SHP77 treated with DMSO at 0.1 percent for 48 hours (cell line): ENCODE measurements at places on chromosomes 7 and 10.

DNA sequence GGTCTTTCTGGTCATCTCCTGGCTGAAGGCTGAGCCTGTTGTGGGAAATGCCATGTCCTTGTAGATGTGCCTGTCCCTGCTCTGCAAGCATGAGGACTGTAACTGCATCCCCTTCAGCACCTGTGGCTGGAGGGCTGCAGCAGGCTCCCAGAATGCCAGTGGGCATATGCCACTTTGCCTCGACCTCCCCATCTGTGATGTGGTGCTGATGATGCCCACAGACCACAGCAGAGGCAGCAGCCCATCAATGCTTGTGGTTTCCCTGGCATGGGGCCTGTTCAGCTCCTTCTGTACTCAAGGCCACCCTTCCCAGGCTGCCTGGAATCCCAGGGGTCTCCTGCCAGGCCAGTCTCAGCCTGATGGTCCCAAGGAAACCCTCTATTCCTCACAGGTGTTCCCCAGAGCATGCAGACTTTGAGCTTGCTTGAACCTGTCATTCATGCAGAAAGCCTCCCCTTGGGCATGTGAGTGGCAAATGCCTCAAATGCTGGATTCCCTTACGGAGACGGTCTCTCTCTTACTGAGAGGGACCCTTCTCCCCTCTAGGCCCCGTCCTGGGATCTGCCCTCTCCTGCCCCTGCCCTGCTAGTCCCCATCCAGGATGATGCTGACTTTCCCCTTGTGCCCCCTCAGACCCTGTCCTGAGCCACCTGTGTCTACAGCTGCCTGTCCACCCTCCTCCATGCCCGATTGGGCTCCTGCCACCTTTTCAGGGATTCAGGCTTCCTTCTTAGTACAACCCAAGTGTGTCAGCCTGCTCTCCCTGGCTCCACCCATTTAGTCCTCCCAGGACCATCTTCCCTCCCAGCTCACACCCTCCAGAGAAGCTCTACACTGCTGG, 50.9 kb upstream of the ANTXRL start:
- DNase-seq = no peak

DNA sequence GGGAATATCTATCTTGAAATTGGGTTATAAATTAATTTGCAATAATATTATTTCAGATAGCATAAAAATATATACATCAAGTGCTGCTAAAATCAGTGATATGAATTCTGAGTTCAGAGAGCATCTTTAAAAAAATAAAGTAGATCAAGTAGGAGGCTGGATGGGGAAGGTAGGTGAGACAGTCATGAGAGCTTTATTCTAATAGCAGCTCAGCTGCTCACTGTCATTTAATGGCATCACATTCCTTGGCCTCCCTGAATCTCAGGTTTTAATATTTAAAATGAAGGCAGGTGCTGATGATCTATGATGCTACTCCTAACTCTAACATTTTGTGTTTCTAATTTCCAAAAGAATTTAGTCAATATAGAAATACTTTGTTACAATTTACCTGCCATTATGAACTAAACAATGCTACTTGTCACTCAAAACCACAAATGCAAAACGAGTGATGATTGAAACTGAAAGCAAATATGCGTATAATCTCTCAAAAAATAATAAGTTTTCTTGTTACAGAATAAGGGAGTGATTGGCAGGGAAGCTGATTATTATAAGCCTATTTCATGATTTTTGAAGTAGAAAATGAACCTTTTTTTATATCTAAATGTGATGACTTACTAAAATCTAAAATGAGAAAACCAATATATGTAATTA, 147.6 kb upstream of the CSTF2T start:
- DNase-seq = no peak

- DNase-seq = no peak
These were observed 93.3 kb downstream of the CHST15 start for GRCh38 chr10:123999956-124000615.

- DNase-seq = peak; percentile 80
These were observed 9.8 kb downstream of the CREB3L2 start for GRCh38 chr7:137992104-137992549.

- no peak for DNase-seq
These were observed 375.8 kb upstream of the PODXL start for GRCh38 chr7:131932271-131932670.

DNA sequence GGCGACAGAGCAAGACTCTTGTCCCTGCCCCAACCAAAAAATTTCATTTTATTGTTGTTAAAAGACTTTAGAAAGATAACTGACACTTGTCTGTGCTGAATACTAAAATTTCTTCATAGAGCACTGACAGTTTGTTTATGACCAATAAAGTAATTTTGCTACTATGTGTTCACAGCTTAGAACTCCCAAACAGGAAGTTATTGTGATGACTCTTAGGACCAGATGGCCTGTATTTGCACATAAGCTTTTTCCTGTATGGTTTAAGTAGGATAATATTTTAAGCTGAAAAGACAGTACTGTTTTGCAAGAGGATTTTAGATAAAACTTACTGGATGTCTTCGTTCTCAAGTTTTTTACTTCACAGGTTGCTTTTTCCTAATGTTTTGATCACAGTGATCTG, 80.7 kb downstream of the MMRN2 start:
- DNase-seq = no peak

GRCh38 chr10:93542358-93542791, 24.1 kb upstream of the FFAR4 start:
- peak; percentile 48 for DNase-seq

DNA sequence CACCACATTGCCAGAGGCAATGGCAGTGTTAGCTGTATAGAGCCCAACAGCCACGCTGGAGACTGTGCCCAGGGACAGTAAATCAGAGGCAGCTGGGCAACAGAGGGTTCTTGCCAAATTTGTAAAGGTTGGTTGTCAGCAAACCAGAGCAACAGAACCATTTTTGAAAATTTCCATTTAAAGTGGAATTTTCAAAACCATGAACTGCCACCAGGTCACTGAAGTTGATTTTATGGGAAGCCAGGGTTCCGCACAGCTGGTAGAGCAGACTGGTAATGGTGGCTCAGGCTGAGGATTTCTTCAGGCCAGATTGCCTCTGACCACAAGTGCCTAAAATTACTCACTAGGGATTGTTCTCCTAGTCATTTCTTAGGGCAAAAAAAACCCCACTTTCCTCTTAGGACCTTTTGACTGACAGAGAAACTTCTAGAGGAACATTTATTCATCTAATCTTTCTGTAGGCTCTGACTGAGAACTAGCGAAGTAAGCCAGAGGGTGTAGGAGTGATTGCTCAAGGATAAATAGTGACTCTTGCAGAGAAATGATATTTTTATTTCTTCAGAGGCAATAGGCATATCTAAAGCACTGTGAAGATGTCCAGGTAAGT, 342.4 kb downstream of the BBS9 start:
- no peak for DNase-seq

GRCh38 chr10:114767101-114767985, 54.2 kb upstream of the FHIP2A start:
- DNase-seq = no peak

- no peak for DNase-seq
These were observed 84.0 kb downstream of the CYTH3 start for GRCh38 chr7:6188389-6188788.

DNA sequence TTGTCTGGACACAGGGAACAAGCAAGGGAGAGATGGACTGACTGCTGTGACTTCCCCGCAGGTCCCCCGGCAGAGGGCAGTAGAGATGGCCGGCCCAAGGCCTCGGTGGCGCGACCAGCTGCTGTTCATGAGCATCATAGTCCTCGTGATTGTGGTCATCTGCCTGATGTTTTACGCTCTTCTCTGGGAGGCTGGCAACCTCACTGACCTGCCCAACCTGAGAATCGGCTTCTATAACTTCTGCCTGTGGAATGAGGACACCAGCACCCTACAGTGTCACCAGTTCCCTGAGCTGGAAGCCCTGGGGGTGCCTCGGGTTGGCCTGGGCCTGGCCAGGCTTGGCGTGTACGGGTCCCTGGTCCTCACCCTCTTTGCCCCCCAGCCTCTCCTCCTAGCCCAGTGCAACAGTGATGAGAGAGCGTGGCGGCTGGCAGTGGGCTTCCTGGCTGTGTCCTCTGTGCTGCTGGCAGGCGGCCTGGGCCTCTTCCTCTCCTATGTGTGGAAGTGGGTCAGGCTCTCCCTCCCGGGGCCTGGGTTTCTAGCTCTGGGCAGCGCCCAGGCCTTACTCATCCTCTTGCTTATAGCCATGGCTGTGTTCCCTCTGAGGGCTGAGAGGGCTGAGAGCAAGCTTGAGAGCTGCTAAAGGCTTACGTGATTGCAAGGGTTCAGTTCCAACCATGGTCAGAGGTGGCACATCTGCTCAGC, 6.0 kb downstream of the CYREN start:
- no peak for DNase-seq

GRCh38 chr10:15430969-15431771, 60.1 kb upstream of the FAM171A1 start:
- DNase-seq = no peak

DNA sequence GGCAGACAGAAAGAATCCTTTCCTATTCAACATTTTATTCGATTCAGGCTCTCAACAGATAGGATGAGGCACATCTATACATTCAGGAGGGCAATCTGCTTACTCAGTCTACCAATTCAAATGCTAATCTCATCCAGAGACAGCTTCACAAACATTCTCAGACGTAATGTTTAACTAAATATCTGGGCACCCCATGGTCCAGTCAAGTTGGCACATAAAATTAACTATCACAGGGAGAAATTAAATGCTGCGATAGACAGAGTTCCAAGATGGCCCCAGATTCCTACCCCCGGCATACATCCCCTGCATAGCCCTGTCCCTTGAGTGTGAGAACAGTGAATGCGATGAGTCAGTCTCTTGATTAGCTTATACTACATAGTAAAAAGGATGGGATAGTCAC, 184.3 kb downstream of the FGFR2 start:
- no peak for DNase-seq

GRCh38 chr10:100372415-100373297, 25.6 kb downstream of the SCD start:
- peak; percentile 58 for DNase-seq

GRCh38 chr7:135197906-135198655, 13.2 kb downstream of the WDR91 start:
- DNase-seq = no peak

GRCh38 chr10:100791369-100792058, 46.1 kb downstream of the PAX2 start:
- no peak for DNase-seq

DNA sequence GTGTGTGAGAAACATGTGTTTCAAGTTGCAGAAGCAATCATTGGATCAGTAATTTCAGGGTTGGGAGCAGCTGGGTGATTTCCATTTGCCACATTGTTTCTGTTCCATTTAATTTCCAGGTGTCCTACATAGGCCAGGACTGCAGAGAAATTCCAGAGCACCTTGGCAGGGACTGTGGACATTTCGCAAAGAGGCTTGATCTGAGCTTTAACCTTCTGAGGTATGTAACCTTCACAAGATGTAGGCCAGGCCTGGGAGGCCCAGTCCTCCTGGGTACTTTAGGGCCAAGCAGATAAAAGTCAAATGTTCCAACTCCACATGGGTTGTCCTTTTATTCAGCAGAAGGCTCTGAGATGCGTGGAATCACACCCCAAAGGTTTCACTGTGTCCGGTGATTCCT, 6.9 kb downstream of the LRMDA start:
- no peak for DNase-seq

- DNase-seq = no peak
These were observed 39.2 kb upstream of the CNPY1 start for GRCh38 chr7:155585532-155585895.

- DNase-seq = no peak
These were observed 32.8 kb downstream of the TMEM130 start for GRCh38 chr7:98836811-98837629.

GRCh38 chr7:148973256-148973655, 55.0 kb downstream of the PDIA4 start:
- no peak for DNase-seq

DNA sequence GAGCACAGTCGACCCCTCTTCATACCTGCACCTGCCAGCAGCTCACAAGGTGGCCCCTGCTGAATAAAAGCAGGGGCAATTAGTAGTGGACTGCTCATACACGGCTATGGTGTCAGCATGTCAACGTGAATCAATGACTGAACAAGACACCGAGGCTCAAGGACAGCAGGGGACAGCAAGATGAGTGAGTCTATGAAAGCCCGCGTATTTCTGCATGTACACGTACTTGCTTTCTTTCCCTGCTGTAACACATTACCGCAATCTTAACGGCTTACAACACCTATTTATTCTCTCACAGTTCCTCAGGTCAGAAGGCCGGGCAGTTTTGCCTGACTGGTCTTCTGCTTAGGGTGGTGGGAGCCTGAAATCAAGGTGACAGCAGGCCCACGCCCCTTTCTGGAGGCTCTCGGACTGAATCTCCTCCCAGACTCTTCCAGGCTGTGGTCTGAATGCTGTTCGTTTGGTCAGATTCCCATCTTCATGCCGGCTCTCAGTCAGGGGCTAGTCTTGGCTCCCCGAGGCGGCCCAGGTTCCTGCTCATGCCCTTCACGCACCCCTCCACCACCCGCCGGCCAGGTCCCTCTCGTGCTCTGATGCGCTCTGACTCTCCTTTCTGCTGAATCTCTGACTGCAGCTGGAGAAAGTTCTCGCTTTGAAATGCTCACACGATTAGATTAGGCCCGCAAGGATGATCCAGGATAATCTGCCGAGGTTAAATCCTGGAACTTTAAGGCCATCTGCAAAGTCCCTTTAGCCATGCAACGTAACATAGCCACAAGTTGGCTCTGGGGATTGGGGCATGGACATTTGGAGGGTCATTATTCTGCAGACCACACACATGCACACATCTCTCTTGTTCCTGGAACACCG, 7.8 kb upstream of the PPP2R2D start:
- DNase-seq = no peak

GRCh38 chr10:128305601-128306345, 179.6 kb upstream of the MKI67 start:
- no peak for DNase-seq

- DNase-seq = peak; percentile 73
These were observed 4.5 kb upstream of the DNMBP start for GRCh38 chr10:100014071-100014762.

- DNase-seq = no peak
These were observed 104.0 kb upstream of the IMMP2L start for GRCh38 chr7:111666260-111666659.

DNA sequence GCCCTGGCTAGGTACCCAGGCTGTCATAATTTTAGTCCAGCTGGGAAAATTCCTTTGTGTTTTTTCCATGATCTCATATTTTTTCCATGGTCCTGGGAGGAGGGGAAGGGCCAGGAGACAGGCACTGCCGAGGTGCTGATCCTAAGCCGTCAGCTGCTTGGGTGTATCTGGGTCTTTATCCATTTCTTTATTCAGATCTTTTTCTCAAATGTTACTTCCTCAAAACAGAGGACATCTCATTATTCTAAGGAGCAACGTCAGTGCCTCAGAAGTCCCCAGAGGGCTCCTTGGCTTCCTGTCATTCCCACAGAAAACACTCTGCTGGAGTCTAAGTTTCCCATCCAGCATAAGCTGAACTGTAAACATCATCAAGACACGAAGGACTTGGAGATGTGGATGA, 2.8 kb upstream of the OR6V1 start:
- DNase-seq = no peak

- DNase-seq = no peak
These were observed 57.4 kb downstream of the FGFR2 start for GRCh38 chr10:121540732-121541395.

DNA sequence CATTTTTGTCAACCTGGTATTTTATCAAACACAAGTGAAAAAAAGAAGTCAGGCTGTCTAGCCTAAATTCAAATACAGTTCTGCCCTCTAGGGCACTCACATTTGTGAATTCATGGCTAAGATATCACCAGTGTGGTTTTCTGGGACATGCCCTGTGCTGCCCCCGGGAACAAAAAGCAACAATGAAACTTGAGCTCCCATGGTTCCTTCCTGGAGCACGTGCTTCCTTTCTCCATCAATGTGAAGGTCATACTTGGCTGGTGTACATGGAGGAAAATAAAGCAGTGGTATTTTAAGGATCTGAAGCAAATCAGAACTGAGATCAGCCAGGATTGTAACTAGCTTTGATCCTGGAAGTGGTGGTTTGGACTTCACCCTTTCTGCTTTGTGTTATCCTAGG, 128.9 kb upstream of the FRMD4A start:
- no peak for DNase-seq
